ENCODE measurements at places on chromosomes 11 and 22.

- no peak for DNase-seq
These were observed 906 bp downstream of the ARSA start for GRCh38 chr22:50626850-50627641.

- DNase-seq, result no peak
These were observed 2.9 kb upstream of the FOSL1 start for GRCh38 chr11:65903068-65903481.

DNA sequence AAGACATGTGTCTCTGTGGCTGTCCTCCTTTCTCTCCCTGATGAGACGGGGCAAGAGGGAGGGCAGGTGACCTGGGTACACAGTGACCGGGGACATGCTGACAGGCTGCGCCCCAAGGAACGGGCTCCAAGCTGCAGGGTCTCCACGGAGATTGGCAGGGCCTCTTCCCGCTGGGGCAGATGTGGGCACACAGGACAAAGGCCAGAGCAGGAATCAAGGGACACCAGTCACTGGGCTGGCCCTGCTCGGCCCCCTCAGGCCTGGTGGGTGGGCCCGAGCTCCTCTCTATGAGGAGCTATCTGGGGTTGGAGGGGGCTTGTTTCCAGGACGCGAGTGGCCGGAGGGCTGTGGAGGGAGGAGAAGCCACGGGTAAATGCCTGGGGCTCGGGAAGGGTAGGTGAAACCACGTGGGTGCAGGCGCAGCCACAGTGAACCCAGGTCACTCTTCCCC, 11.2 kb downstream of the PNPLA5 start:
- no peak for DNase-seq

- peak; percentile 34 for DNase-seq
These were observed 1.3 kb upstream of the BDNF start for GRCh38 chr11:27701355-27702105.

DNA sequence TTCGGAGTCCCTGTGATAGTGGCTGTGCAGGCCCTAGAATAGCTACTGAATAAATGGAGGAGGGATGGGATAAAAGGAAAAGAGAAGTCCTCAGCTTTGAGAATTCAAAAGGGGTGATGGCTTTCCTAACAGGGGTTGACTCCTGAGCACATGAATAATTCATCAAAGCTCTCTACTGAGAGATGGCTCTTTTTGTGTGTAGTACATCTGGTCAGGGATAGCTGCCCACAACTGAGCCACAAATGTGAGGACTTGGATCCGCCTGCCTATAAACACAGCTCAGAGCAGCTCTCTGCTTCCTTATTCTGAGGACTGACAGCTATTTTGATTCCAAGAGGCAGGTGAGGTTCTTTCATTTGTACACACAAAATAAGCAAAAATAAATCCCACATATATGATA, 82.3 kb downstream of the USP35 start:
- DNase-seq, result no peak

DNA sequence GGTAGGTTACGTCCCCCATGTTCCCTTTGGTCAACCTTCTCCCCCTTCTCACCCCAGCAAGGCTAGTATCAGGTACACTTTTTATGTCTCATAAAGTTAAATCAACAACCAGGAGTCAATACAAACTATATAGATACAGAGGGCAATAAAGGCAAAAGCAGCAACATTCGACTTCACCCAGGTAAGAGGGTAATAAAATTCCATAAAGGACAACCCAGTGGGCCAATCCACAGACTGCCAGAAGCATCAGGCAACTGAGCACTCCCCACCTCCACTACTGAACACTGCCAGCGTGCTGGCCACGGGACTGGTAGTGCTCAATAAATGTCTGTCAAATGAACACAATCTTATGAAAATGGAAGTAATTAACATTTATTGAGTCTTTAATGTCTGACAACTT, 5.1 kb upstream of the MS4A18 start:
- no peak for DNase-seq

DNA sequence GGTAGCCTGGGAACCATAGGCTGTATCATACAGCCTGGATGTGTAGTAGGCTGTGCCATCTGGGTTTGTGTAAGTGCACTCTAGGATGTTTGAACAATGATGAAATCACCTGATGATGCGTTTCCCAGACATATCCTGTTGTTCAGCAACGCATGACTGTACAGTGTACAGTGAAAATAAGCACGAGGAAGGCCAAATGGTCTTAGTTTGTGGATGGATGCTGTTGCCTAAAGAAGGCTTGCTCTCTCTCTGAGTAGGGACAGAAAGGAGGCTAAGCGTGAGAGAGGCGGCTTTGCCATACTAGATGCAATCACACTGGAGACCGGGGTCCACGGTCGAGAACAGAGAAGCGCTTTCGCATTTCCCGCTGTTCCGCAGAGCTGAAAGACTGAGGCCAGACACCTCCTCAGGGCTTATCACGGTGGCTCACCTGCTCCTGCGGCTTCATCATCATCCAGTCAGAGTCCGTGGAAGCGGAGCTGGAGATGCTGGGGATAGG, 27.6 kb upstream of the APLP2 start:
- DNase-seq, result no peak

DNA sequence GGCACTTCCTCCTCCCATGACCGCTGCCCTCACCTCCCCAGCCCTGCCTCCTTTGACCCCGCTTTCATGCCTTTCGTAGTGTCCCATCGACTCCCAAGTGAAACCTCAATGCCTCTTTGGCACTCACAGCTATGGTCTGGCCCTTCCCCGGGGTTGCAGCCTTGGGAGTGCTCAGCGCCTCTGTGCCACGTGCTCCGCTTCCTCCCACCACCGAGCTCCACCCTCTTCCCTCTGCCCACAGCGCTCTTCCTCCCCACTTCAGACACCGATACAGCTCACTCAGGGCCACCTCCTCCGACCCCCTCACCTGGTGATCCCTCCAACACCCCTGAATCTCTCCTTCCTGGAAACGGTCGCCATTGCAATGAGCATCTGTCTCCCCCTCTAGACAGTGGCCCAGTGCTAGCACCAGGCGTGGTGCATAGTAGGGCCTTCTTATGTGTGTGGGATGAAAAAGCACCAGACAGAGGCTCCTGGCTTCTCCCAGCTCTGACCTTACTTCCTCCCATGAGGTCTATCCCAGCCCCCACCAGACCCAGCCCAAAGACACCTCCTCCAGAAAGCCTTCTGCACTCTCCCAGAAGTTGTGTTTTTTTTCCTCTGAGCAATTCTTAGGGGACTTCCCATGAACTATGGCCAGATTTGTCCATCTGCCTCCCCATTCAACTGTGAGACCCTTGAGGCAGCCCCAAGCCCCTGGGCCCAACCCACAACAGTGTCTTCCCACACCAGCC, 16.4 kb upstream of the SCGB1A1 start:
- DNase-seq, result no peak

GRCh38 chr11:132220474-132220873, 850.1 kb downstream of the NTM start:
- DNase-seq, result no peak

- DNase-seq, result no peak
These were observed 803.5 kb downstream of the BRD1 start for GRCh38 chr22:49023879-49024774.

DNA sequence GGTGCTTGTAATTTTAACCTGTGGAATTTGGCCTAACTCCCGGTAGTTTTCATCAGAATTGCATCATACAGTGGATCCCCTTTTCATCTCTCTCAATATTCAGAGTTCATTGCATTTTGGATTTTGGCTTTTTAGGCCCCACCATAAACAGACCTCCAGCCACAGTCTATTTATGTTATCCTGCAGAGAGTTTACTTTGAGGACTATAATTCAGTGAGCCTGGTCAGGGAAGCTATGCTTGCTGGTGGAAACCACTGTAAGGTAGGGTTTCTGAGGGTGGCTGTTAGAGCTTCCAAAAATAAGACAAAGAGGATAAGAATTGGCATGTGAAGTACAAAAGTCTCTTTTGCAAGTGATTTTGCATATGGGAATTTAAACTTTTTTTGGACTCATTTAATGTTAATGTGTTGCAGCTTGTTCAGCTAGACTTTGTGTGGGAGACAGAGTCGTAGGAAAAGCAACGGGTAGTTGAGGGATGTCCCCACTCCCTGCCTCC, 34.8 kb upstream of the DDI1 start:
- no peak for DNase-seq

Measured in GM13976 (cell line).